Effector CD4-positive, alpha-beta T cell (primary cell): ENCODE measurements at places on chromosomes 4 and X.

DNA sequence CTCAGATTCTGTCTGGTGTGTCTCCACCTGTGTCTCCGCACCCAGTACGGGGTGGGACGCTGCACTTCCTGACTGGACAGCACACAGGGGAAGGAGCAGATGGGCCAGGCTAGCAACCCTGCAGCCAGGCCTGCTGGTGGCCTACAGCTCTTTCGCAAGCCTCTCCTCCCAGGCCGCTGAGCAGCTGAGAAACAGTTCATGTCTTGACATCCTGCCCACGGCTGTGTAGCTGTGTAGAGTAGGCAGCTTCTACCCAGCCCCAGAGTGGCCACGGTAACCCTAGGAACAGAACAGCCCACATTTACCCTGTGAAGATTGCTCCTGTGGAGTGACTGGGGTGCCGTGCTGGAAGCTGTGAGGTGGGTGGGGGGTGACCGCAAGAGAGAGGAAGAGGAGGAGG, 38.9 kb downstream of the CCNQ start:
- no peak for DNase-seq

DNA sequence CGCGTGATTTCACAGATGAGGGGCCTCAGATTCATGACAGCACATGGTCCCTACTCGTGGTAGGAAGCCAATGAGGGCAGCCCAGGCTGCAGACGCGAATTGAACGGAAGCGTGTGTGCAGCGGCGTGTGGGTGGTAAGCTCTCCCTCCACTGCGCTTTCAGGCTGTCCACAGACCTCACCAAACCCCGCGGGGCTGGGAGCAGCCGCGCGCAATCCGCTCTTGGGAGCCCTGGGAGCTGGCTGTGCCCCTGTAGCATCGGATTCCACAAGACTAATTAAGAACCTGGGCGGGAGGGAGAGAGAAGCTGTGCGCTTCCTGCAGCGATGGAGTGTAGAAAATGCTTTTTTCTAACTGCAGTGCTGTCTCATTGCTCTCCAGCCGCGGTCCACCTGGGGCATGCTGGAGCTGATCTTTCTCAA, 134.9 kb downstream of the STOX2 start:
- DNase-seq, result no peak

GRCh38 chrX:36963852-36964251, 44.3 kb upstream of the FAM47C start:
- DNase-seq, result no peak

DNA sequence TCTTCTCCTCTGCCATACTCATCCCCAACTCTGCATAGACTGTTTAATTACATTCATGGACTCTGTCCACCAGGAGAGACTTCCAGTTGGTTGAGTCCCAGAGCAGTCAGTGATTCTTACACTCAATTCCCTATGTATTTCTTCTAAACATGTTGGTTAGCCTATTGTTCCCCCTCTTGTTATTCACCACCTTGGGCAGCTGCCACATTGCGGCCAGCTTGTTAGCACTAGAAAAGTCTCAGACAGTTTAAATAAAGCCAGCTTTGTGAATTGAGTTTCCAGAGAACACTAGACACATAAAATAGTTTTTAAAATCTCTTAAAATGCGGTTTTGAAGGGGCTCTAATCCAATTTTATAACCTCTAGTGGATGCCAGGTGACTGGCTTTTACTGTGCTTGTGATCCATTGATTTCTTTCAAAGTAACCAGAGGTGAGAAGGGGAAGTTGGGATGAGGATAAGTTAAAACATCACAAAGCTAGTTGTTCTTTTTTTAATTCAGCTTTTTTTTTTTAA, 827.7 kb downstream of the FSTL5 start:
- DNase-seq, result no peak

DNA sequence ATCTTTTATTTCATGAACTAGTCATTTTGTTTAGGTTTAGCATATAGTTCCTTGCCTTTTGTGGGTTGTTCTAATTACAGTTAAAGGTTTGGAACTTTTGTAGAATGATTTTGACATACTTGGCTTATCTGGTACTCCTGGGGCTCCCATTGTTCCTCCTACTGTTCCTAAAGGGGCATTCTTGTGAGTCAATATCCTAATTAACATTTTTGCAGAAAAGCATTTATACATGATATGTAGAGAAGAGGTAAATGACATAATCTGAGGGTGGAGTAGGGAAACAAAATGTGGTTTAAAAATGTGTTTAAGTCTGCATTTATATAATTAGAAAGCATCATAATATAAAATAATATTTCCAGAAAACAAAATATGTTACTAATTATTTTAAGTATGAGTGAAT, 529.2 kb downstream of the FAT4 start:
- DNase-seq, result no peak

DNA sequence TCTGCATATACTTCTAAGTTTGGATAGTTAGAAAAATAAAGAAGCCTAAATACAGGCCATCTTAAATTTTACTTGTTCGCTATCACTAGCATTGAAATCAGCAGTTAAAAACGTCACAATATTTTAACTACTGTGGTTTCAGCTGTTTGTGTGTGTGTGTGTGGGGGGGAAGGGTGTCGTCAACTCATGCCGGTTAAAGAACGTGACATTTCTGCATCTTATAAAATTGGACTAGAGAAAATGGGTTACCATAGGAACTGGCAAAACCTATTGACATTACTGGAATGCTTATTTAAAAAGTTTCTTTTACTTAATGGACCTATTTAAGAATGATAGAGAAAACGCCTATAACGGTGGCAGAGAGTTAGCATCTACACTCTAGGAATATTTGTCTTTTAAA, 1.2 kb upstream of the CNKSR2 start:
- DNase-seq, result no peak

DNA sequence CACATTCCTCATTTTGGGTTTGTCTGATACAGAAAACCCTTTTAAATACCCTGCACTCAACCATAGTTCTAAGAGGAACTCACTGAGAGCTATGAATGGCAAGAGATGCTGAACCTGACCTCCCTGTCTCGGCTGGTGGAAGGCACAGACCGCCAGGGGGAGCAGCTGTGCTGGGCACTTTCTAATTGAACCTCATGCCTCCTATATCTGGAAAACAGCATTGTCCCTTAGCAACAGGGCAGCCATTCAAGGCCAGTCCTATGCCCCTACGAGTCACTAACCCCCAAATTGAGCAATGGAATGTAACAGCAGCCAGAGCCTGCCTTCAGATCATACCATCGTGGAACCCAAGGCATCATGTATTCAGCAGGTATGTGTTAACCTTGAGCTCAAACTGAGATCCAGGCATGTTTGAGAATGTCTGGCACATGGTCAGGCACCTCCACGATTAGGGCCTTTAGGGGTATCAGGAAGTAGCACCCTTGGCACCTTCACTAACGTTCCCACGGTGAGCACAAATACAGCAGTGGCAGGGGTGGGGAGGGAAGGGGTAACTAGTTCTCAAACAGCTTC, 5.1 kb downstream of the USP27X start:
- peak; percentile 40 for DNase-seq

DNA sequence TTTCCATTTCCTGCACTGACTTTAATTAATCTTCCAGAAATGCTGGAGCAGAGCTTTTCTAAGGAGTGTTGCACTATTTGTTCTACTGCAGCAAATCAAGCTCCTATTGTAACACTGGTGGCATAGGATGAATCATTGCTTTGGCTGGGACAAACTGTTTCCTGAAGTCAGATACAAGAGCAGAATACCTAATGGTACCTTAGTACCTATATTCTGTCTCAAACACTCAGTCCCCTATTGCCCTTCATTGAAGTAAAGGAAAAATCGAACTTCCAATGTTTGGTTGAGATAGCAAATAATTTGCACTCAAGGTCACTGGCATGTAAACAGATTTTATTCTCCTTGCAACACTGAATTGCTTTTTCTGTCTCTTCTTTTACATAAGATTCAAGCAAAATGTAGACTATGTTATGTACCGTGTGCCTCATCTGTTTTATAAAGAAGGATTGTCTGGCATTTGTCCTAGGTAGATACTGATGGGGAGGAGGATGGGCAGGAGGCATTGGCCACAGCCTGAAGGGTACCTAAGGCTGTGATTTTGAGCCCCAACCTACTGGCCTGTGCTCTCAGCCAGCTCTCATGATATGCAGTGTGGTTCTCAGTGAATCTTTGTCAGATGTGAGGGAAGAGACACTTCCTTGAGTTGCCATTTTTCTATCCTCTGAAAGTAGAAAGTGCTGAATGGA, 141.6 kb downstream of the AASDH start:
- DNase-seq, result no peak

GRCh38 chr4:141037446-141037845, 95.8 kb downstream of the RNF150 start:
- DNase-seq, result no peak

GRCh38 chrX:117305168-117305766, 811.3 kb downstream of the KLHL13 start:
- DNase-seq, result no peak

- DNase-seq, result peak; percentile 20
Observed at GRCh38 chrX:22135994-22136684, 104.0 kb downstream of the PHEX start.

GRCh38 chr4:128823025-128823661, 13.6 kb downstream of the JADE1 start:
- no peak for DNase-seq

DNA sequence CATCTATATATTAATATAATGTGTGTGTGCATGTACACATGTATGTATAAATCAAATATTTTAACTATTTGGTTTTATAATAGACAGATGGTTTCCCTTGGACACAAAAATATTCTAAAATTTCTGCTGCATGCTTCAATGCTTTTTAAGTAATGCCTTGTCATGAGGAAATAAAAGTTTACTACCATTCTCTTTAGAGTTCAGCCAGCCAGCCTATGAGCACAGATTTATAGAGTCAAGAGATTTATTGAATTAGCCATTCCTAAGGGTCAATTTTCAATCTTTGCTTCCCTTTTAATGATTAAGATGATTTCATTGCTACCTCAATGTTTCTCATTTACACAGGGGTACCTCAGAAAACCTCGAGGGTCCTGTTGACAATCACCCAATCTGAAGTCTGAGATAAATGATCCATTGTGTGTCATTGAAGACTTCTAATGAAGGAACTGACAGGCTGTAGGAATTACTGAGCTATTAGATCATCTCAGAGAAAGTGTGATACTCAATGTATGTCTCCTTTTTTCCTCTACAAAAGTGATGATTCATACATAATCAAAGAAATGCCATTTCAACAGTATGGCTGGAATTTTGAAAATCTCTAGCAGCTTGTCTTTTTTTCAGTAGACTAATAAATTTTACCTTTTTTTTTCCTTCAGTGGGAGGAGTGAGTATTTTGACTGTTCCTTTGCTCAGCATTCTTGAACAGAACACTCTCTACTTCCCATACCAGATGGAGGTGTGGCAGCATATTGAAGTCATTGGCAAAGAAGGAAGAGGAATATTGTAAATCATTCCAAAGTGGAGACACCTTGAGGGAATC, 222.6 kb upstream of the PCDH18 start:
- DNase-seq, result no peak

DNA sequence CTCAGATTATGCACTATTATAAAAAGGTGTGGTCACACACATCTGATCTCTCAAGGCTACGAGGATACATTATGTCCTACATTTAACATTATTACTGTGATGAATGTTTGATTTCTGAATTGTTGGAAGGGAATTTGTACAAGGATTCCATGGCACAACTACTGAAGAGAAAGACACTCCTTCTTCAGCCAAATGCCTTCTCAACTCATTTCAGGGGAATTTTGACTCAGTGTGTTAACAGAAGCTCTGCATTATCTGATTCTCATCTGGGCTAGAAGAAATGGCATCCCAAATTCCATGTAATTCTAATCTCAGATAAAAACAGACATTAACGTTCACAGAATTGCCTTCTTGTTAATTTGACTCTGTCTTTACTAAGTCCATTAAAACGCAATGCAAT, 477.7 kb downstream of the PDGFC start:
- no peak for DNase-seq

DNA sequence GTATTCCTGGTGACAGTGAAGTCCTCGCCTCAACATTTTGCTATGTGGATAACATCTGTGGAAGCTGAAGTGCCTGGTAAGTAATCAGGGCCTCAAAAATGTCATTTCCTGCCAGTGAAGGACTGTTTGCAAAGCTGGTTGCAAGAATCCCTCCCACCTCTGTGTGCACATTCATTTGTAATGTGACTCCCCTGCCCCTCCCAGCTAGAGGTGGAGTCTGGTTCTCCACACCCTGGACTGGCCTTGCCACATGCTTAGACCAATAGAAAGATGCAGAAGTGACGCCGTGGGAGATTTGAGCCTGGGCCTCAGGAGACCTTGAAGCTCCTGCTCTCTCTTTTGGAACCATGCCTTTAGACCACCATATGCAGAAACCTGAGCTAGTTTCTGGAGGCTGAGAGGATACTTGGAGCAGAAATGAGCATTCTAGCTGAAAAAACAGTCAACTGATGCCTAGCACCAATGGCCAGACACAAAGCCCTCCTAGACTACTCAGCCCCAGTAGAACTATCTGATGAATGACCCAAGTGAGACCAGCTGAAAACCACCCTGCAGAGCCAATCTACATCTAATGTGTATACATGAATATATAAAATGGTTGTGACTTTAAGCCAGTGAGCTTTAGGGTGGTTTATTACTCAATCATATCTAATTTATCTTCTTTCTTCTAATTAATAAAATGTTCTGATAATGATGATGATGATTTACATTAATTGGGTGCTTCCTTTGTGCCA, 47.8 kb upstream of the CRMP1 start:
- no peak for DNase-seq

- DNase-seq, result no peak
Observed at GRCh38 chrX:41541386-41541785, 94.2 kb downstream of the NYX start.

GRCh38 chr4:66609014-66609413, 936.3 kb downstream of the CENPC start:
- no peak for DNase-seq

GRCh38 chr4:169115144-169115896, 105.3 kb upstream of the CBR4 start:
- DNase-seq, result no peak

GRCh38 chrX:151722241-151722846, 6.5 kb downstream of the FATE1 start:
- no peak for DNase-seq

- DNase-seq, result no peak
Observed at GRCh38 chrX:40147971-40148370, 50.2 kb upstream of the BCOR start.

DNA sequence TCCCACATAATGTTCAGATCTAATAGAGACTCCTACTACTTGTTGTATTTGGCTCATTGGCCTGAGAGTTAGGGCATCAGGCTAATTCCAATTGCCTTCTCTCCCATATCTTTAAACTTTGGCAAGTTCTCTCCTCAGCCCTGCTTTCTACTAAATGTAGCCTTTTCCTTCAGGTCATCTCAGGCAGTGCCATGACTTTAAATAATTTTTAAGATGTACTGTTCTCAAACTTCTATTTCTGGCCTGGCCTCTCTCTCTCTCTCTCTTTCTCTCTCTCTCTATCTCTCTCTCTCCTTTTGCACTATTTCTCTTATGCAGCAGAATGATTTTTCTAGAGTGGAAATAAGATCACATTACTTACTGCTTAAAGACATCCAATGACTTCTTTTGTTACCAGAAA, 114.5 kb upstream of the PAQR3 start:
- no peak for DNase-seq

GRCh38 chrX:23989689-23990088, 37.3 kb downstream of the KLHL15 start:
- no peak for DNase-seq
